ENCODE measurements at places on chromosomes 7 and 10. TPM values are rescaled to one million over a fixed set of nuclear protein-coding genes. Genes with fewer than 3 reads are reported as not detected.

DNA sequence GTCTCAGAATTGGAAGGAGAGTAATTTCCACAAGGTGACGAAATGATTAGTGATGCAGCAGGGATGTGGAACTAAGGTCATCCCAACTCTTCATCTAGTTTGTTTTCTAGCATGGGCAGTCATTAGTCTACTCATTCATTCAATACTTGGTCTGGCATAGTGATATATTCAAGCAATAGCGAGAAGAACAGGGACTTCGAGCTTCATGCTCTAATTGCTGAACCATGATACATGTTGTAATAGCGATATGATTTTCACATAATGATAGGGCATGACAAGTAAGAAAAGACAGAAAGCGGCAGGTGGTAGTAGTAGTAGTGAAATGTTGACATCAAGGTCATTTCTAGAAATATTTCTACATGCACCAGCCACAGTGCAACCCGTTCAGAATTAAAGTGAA, 652.1 kb downstream of the PHTF2 start:
- H3K36me3 ChIP-seq: no peaks in the 10 kb centered on the region
- no peak overlapping the region for H3K4me3 ChIP-seq
- no peaks in the 10 kb centered on the region for H3K4me1 ChIP-seq
- H3K27me3 ChIP-seq: no peaks in the 10 kb centered on the region
- DNase-seq: no peak

- no peaks in the 10 kb centered on the region for H3K4me1 ChIP-seq
- no peaks in the 10 kb centered on the region for H3K36me3 ChIP-seq
- H3K4me3 ChIP-seq: no peak overlapping the region
- DNase-seq: no peak
- H3K27ac ChIP-seq: no peak overlapping the region
Observed at GRCh38 chr10:132460691-132461090, 63.7 kb downstream of the PWWP2B start.

The PURB gene
- 20.5 TPM for total RNA-seq

- no peak overlapping the region for H3K27ac ChIP-seq
- peaks cover 28% of the 10 kb centered on the region for H3K36me3 ChIP-seq
- DNase-seq: no peak
- no peaks in the 10 kb centered on the region for H3K27me3 ChIP-seq
- H3K4me3 ChIP-seq: no peak overlapping the region
Observed at GRCh38 chr7:71649812-71650211, 517.9 kb downstream of the GALNT17 start.

DNA sequence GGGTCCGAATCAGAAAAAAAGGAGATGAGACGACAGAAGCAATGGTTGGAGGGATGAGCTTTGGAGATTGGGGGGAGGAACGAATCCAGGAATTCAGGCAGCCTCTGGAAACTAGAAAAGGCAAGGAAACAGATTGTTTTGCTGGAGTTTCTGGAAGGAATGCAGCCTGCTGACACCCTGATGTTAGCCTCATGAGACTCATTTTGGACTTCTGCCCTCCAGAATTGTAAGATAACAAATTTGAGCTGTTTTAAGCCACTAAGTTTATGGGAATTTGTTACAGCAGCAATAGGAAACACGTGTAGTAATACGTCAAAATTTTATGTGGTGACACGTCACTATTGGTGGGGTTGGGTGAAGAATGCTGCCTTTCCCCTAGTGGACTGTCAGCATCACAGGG, 25.6 kb upstream of the NPS start:
- no peaks in the 10 kb centered on the region for H3K4me1 ChIP-seq
- H3K4me3 ChIP-seq: no peak overlapping the region
- no peak for DNase-seq
- H3K27ac ChIP-seq: no peak overlapping the region

GRCh38 chr10:120458432-120458831, 1.4 kb downstream of the PLPP4 start:
- H3K27ac ChIP-seq: no peak overlapping the region
- DNase-seq: no peak
- H3K4me3 ChIP-seq: 0 out of 2 replicates have a peak overlapping the region, but pooled peaks have one; percentile 19
- H3K27me3 ChIP-seq: peaks cover 20% of the 10 kb centered on the region
- no peaks in the 10 kb centered on the region for H3K36me3 ChIP-seq

DNA sequence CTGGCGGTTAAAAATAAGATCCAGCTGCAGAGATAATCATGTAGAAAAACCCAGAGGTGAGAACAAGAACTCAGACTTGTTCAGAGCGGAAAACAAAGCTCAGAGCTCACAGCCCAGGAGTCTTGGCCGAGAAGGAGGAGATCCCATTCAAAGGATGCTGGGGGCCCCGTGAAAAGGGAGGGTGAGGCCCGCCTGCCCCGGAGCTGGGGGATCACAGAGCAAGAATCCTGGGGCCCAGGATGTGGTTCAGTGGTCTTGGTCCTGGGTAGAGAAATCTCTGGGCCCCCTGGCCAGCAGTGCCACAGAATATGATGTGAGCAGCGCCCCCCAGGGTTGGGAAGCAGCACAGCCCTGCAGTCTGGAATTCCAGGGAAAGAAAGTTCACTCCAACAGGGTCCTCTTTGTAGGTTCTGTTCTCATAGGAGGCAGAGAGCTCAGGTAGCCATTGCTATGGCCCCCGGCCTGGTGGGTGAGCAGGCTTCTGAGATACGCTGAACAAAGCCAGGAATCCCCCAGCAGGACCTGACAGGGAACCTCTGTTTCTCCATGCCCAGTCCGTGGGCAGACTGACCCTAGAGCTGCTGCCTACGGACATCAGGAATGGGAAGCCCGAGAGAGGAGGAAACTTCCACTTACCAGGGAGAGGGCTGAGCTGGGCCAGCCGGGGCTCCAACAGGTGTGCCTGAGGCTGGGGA, 77.7 kb upstream of the GNA12 start:
- H3K27ac ChIP-seq: no peak overlapping the region
- H3K27me3 ChIP-seq: no peaks in the 10 kb centered on the region
- peaks cover 1% of the 10 kb centered on the region for H3K36me3 ChIP-seq
- no peaks in the 10 kb centered on the region for H3K4me1 ChIP-seq
- H3K4me3 ChIP-seq: no peak overlapping the region

- H3K36me3 ChIP-seq: no peaks in the 10 kb centered on the region
- no peaks in the 10 kb centered on the region for H3K27me3 ChIP-seq
- no peak overlapping the region for H3K4me3 ChIP-seq
- H3K27ac ChIP-seq: no peak overlapping the region
- DNase-seq: no peak
Observed at GRCh38 chr10:96122824-96123223, 7.3 kb upstream of the ZNF518A start.

- H3K4me3 ChIP-seq: no peak overlapping the region
- H3K27me3 ChIP-seq: no peaks in the 10 kb centered on the region
- no peak overlapping the region for H3K27ac ChIP-seq
- no peaks in the 10 kb centered on the region for H3K36me3 ChIP-seq
- peaks cover 2% of the 10 kb centered on the region for H3K4me1 ChIP-seq
Observed at GRCh38 chr7:84204655-84205054, 10.1 kb upstream of the SEMA3A start.

- no peaks in the 10 kb centered on the region for H3K27me3 ChIP-seq
- H3K36me3 ChIP-seq: peaks cover 16% of the 10 kb centered on the region
- DNase-seq: no peak
- H3K4me3 ChIP-seq: no peak overlapping the region
- peaks cover 6% of the 10 kb centered on the region for H3K4me1 ChIP-seq
Observed at GRCh38 chr7:133344275-133344674, 91.4 kb downstream of the EXOC4 start.

The STK17A gene
- 9.8 TPM for total RNA-seq

- H3K27ac ChIP-seq: no peak overlapping the region
- peak; percentile 41 for DNase-seq
- no peaks in the 10 kb centered on the region for H3K4me1 ChIP-seq
- peaks cover 6% of the 10 kb centered on the region for H3K27me3 ChIP-seq
- no peaks in the 10 kb centered on the region for H3K36me3 ChIP-seq
- peak overlapping the region; percentile 95 for H3K4me3 ChIP-seq
Observed at GRCh38 chr7:91940171-91940570, 491 bp upstream of the AKAP9 start.

All from H9 (cell line).